ENCODE measurements at places on chromosomes 4 and X.

- no peak for DNase-seq
These were observed 55.7 kb upstream of the STIM2 start for GRCh38 chr4:26804925-26805324.

DNA sequence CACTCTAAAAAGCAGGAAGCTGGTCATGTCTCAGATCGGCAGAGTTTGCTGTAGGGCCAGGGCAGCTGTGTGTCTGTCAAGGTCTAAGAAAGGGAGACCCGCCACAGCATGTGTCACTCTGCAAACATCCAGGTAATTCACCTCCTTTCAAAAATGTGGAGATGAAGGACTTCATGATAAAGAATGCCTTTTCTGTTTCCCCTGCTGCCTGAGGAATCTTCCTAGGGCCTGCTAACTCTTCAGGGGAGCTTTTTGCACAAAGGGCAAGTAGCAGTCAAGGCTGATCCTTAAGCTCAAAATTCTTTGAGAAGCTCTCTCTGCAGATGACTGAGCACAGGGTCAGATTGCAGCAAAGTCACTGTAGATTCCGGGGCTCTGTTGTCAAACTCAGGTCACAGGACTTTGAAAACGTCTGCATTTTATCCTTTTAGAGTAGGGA, 21.1 kb downstream of the RASL11B start:
- no peak for DNase-seq

DNA sequence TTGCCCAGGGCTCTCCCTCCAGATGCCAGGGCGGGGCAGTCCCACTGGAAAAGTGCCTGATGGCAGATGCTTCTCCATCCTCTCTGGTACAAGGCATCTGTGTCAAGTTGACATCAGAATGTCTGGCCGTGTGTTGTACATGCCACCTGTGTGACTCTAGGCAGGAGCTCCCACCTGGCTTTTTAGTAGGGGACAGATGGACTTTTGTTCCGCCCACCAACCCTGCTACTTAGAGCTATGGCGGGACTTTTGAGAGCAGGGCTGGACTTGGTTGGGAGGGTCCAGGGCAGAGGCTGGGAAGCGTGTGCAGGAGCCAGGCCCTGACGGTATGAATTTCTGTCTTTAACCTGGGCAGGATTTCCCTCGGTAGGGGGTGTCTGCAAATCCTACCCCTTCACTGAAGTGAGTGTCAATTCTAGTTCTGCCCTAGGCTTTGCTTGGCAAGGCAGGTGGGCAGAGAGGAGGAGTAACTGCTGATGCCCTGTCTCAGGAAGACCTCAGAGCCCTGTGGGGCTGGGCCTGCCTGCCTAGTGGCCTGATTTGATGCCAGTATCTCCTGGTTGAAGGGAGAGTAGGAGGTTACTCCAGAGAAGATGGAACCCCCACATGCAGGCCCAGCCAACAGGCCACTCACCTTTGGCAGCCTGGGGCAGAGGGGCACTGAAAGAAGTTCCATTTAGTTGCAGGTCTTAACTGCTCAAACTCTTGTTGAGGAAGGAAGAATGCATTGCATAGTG, 99.1 kb downstream of the PJA1 start:
- DNase-seq, result no peak

GRCh38 chrX:53284684-53285447, 3.5 kb upstream of the IQSEC2 start:
- DNase-seq, result no peak

DNA sequence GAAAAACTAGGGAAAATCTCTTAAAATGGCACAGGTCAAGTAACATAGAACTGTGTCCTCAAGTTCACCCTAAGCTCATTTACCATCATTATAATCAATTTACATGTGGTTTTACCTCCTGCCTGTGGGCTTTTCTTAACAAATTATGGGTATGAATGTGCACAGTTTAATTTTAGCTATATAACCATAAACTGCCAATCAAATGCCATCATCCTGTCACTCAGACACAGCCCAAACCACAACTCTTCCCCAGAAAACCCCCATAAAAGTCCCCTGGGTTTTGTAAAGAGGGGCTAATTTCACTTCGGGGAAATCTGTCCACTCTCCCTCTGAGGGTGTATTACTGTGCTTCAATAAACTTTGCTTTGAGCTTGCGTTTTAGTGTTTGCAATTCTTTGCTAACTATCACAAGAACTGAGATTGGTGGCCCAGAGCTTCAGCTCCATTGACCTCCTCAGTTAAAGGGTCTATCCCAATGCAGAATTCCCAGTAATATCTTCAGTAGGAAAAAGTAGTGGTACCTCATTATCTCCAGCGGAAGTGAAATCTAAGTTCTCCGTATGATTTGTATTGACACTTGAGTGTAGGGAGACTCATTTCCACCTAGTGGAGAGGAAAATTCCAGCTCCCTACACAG, 394.6 kb downstream of the SPOCK3 start:
- no peak for DNase-seq

All from CMK (cell line).